ENCODE measurements at places on chromosomes 16 and 17. TPM values are rescaled to one million over a fixed set of nuclear protein-coding genes. Genes with fewer than 3 reads are reported as not detected.
A peak's percentile ranks its signal among the peaks of the same experiment; 100 is the strongest.

SLC16A11 gene
- total RNA-seq = 0.93 TPM

NOXO1 gene
- total RNA-seq = 5.1 TPM

EVPLL gene
- not detected for total RNA-seq

EVPL gene
- total RNA-seq = 2.7 TPM

PRSS22 gene
- total RNA-seq = 60.2 TPM

KRT17 gene
- 59.5 TPM for total RNA-seq

EME1 gene
- 2.1 TPM for total RNA-seq

GRCh38 chr16:88331989-88332920 lies 50.5 kb upstream of the ZNF469 start:
- DNase-seq = peak; percentile 76

GRCh38 chr17:36918211-36918691 lies 19.0 kb upstream of the LHX1 start:
- no peak for DNase-seq

GRCh38 chr17:31171701-31172100 lies 76.9 kb downstream of the NF1 start:
- no peak for DNase-seq

GRCh38 chr17:10126616-10127501 lies 71.5 kb downstream of the GAS7 start:
- DNase-seq = peak; percentile 72

DNA sequence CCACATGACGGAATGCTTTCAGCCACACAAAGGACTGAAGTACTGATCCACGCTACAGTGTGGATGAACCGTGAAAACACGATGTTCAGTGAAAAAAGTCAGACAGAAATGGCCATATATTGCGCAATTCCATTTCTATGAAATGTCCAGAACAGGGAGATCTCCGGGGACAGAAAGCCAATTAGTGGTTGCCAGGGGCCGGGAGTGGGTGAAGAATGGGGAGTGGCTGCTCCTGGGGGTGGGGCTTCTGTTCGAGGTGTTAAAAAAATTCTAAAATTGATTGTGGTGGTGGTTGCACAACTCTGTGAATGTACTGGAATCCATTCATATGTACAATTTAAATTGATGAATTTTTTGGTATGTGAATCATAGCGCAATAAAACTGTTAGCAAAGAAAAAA lies 154.8 kb upstream of the HSBP1 start:
- no peak for DNase-seq

DNA sequence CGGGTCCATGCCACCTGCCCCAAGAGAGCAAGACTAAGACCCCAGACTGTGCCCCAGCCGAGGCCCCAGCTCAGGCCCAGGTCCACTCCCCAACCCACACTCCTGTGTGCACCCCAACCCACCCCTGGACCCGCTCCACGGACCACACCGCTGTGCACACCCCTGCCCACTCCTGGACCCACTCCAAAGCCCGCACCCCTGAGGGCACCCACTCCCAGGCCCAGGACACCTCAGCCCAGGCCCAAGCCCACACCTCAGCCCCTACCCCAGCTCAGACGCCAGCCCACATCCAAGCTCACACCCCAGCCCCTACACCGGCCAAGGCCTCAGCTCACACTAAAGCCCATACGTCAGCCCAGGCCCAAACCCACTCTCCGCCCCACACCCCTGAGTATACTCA lies 1.1 kb downstream of the SPEM3 start:
- DNase-seq = no peak

GRCh38 chr16:57667048-57667525 lies 1.0 kb upstream of the ADGRG3 start:
- DNase-seq = no peak

DNA sequence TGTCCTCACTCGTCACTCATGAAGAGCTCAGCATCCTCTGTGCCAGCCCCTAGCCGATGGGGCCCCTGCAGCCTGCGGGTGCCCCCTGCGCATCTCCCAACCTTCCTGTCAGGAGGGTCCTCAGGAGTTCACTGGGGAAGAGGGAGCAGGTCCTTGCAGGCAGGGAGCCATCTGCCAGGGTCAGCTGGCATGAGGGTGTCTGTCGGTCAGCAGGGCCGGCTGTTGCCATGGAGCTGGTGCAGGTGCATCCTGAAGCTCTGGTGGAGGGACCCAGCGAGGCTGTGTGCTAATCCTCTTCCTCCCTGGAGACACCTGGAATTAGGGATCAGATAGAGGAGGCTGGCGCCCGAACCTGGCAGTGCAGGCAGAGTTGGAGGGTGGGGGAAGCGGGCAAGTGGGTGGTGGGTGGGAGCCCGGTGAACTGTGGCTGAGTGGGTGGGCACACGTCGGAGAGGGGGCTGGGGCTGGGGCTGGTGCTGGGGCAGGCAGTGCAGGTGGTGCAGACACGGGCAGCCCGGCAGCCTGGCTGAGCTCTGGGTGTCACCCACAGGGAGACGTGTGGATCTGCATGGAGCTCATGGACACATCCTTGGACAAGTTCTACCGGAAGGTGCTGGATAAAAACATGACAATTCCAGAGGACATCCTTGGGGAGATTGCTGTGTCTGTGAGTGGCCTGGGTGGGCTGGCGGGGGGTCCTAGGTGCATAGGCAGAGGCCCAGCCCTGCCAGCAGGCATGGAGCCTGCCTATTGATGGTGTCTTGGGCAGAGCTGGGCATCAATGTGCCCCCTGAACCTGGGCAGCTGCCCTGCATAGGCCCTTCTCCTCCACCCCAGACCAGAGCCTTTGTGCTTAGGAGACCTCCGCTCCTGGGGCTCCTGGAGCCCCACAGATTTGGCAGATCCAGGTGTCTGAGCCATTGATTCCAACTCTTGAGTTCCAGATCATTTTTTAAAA lies 17.4 kb downstream of the MAP2K3 start:
- no peak for DNase-seq

DNA sequence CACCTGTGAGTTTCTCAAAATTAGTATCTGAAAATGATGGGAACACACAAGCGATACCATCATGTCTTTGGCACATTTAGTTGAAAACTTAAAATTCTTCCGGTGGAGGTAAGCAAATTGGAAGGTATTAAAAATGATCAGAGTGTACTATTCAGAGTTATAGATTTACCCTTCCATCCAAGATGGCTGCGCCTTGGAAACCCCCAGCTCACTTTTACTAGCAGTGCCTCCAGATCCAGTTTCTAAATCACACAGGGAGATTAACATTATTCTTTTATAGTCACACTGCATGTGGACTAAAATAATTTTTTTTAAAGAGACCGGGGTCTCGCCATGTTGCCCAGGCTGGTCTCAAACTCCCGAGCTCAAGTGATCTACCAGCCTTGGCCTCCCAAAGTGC lies 15.0 kb downstream of the PITPNC1 start:
- no peak for DNase-seq

DNA sequence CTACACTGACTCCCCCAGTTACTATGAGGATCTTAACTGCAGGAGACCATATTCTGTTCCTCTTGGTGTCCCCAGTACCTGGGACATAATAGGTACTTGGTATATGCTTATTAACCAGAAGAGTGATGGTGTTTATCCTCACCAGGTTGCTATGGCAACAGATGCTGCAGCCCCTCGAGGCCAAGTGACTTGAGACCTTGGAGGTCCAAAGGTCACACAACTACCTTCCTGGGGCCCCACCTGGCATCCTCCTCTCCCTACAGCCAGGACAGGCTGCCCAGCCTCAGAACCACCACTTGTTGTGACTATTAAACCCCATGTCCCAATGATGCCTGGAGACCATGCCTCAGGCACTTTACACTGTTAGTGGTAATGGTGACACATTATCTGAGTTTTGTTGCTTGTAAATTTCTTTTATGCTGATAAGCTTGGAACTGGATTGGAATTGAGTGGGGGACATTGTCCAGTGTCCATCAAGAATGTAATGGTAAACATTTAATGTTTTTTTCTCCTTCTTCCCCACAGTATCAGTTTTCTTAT lies 189.4 kb downstream of the CCDC182 start:
- no peak for DNase-seq

DNA sequence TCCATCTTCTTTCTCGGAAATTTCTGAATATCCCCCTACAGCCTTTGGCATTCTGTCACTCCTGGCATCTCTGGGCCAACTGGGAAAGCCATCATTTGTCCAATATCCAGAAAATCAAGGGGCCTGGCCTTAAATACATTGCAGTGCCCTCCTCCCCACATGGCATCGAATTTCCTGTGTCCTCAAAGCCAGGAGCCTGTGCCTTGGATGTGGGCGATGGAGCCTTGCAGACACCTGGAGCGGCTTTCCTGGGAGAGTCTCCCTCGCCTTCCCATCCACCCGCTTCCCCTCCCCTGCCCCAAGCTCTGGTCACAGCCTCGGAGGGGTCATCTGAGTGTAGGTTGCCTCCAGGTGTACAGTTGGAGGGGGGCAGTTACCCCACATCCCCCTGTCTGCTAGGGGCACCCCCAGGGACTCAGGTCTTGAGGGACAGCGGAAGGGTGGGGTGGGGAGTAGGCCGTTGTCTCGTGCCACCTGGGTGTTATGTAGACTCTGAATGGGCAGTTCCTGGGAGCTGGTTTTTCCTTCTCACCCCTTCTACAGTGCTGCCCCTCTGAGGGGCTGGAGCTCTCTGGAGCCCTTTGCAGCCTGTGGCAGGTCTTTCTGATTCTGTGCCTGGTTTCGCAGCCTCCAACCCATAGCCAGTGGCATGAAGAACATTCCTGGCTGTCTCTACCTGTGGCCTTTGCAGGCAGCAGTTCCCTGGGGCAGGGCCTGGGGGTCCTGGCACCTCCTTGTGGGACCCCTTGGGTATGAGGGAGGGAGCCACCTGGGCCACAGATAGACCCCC lies 239.8 kb downstream of the SEC14L1 start:
- DNase-seq = no peak

GRCh38 chr17:44608727-44609435 lies 47.4 kb upstream of the MEIOC start:
- no peak for DNase-seq
